Activated T-cell treated with anti-CD3 and anti-CD28 coated beads, Interleukin-2, amount 50 U/mL, for 24 hours (primary cell): ENCODE measurements at places on chromosomes 3 and 15.

DNA sequence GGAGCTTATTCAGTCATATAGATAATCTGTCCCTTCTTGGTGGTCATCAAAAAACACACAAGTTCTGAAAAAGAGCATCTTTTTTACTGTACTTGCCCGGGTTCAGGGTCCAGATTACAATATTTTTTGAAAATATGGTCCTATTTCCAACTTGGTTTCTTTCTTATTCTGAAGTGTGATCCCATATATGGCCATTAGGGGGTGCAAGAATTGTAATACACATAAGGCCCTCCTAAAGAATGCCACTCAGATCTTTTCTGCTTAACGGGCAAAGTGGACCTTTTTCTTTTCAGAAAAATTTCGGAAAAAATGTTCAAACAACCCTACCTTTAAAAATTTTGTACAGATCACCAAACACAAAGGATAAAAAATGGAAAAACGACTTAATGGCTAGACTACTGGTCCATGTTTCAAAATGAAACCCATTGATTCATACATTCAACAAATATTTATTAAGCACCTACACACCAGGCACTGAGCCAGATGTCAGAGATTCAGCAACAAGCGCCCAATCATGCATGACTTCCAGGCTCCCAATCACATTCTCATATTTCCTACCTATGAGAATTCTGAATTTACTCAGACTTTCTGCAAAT is 102.0 kb upstream of the MYRIP start:
- no peak overlapping the region for H3K4me3 ChIP-seq
- no peak overlapping the region for H3K27ac ChIP-seq
- no peak for DNase-seq
- H3K4me1 ChIP-seq, result no peaks in the 10 kb centered on the region

GRCh38 chr15:40854161-40854560 is 10.3 kb downstream of the SPINT1 start:
- H3K27me3 ChIP-seq, result no peaks in the 10 kb centered on the region
- H3K4me1 ChIP-seq, result peaks cover 13% of the 10 kb centered on the region
- H3K4me3 ChIP-seq, result no peak overlapping the region

- H3K27me3 ChIP-seq, result peaks cover 37% of the 10 kb centered on the region
- H3K27ac ChIP-seq, result no peak overlapping the region
- no peak overlapping the region for H3K4me3 ChIP-seq
- no peaks in the 10 kb centered on the region for H3K36me3 ChIP-seq
- peaks cover 21% of the 10 kb centered on the region for H3K4me1 ChIP-seq
- DNase-seq, result no peak
These were observed 1.8 kb downstream of the LMCD1 start for GRCh38 chr3:8503461-8503860.

GRCh38 chr3:149332227-149332765 is 1.1 kb downstream of the TM4SF18 start:
- H3K27me3 ChIP-seq, result peaks cover 12% of the 10 kb centered on the region
- no peak for DNase-seq
- no peak overlapping the region for H3K4me3 ChIP-seq
- no peaks in the 10 kb centered on the region for H3K36me3 ChIP-seq
- no peaks in the 10 kb centered on the region for H3K4me1 ChIP-seq
- no peak overlapping the region for H3K27ac ChIP-seq

DNA sequence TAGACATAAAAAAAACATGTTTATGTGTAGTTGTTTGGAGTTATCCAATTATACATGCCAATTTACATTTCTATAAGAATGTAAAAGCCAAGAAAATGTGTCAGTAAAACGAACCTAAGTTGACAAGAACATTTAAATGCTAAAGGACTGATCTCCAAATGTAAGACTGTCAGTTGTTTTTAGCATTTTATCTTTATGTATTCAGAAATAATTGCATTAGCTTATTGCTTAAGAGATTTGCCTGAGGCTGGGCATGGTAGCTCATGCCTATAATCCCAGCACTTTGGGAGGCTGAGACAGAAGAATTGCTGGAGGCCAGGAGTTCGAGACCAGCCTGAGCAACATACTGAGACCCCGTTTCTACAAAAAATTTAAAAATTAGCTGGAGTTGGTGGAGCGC is 26.9 kb downstream of the PXK start:
- no peak for DNase-seq
- peaks cover 34% of the 10 kb centered on the region for H3K4me1 ChIP-seq
- no peak overlapping the region for H3K27ac ChIP-seq
- no peaks in the 10 kb centered on the region for H3K27me3 ChIP-seq
- peaks cover 9% of the 10 kb centered on the region for H3K36me3 ChIP-seq
- no peak overlapping the region for H3K4me3 ChIP-seq

- no peak overlapping the region for H3K27ac ChIP-seq
- H3K4me3 ChIP-seq, result no peak overlapping the region
- peaks cover 4% of the 10 kb centered on the region for H3K4me1 ChIP-seq
- peaks cover 89% of the 10 kb centered on the region for H3K36me3 ChIP-seq
- H3K27me3 ChIP-seq, result no peaks in the 10 kb centered on the region
- DNase-seq, result no peak
These were observed 62.7 kb downstream of the ASTE1 start for GRCh38 chr3:130963878-130964277.

GRCh38 chr15:56667517-56667916 is 65.8 kb downstream of the ZNF280D start:
- H3K4me1 ChIP-seq, result no peaks in the 10 kb centered on the region
- no peaks in the 10 kb centered on the region for H3K27me3 ChIP-seq
- DNase-seq, result no peak
- H3K27ac ChIP-seq, result no peak overlapping the region
- H3K36me3 ChIP-seq, result peaks cover 69% of the 10 kb centered on the region

GRCh38 chr3:60754617-60755016 is 496.6 kb downstream of the FHIT start:
- no peaks in the 10 kb centered on the region for H3K27me3 ChIP-seq
- H3K4me3 ChIP-seq, result no peak overlapping the region
- H3K27ac ChIP-seq, result no peak overlapping the region

GRCh38 chr3:76900596-76900995 is 139.3 kb upstream of the ROBO2 start:
- no peak overlapping the region for H3K27ac ChIP-seq
- no peak for DNase-seq
- H3K4me3 ChIP-seq, result no peak overlapping the region
- no peaks in the 10 kb centered on the region for H3K27me3 ChIP-seq
- no peaks in the 10 kb centered on the region for H3K36me3 ChIP-seq

DNA sequence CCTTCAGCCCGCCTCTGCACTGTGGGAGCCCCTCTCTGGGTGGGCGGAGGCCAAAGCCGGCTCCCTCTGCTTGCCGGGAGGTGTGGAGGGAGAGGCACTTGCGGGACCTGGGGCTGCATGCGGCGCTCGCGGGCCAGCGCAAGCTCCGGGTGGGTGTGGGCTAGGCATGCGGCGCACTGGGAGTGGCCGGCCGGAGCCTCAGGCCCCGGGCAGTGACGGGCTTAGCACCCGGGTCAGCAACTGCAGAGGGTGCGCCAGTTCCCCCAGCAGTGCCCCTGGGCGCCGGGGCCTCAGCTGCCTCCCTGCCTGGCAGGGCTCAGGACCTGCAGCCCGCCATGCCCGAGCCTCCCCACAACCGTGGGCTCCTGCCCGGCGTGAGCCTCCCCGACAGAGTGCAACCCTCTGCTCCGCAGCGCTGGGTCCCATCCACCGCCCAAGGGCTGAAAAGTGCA is 98.9 kb upstream of the POU1F1 start:
- peaks cover 15% of the 10 kb centered on the region for H3K27me3 ChIP-seq
- H3K4me1 ChIP-seq, result no peaks in the 10 kb centered on the region
- no peak for DNase-seq
- no peaks in the 10 kb centered on the region for H3K36me3 ChIP-seq
- H3K27ac ChIP-seq, result no peak overlapping the region

GRCh38 chr3:88398581-88398980 is 248.8 kb downstream of the C3orf38 start:
- no peaks in the 10 kb centered on the region for H3K36me3 ChIP-seq
- H3K27me3 ChIP-seq, result no peaks in the 10 kb centered on the region

DNA sequence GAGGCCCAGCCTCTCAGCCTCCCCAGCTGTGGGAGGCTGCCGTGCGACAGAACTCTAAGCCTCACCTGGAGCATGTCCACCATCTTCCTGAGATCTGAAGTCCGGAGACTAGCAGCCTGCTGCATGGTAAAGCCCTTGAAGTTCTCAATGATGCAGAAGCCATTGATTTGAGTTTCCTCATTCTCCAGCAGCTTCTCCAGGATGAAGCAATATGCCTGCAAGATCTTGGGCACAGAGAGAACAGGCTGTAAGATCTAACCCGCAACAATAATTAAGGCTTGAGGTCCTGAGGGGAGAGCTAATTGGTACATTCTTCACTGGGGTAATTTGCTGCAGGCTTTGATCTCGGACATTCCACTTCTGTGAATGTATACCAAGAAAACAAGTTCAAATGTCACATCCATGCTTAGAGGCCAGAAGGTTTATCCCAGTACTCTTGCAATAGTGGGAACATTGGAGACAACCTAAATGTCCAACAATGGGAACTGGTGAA is 9.7 kb downstream of the RLBP1 start:
- H3K27ac ChIP-seq, result no peak overlapping the region
- no peaks in the 10 kb centered on the region for H3K27me3 ChIP-seq
- H3K4me1 ChIP-seq, result peaks cover 5% of the 10 kb centered on the region
- no peak overlapping the region for H3K4me3 ChIP-seq
- no peaks in the 10 kb centered on the region for H3K36me3 ChIP-seq
- DNase-seq, result no peak

DNA sequence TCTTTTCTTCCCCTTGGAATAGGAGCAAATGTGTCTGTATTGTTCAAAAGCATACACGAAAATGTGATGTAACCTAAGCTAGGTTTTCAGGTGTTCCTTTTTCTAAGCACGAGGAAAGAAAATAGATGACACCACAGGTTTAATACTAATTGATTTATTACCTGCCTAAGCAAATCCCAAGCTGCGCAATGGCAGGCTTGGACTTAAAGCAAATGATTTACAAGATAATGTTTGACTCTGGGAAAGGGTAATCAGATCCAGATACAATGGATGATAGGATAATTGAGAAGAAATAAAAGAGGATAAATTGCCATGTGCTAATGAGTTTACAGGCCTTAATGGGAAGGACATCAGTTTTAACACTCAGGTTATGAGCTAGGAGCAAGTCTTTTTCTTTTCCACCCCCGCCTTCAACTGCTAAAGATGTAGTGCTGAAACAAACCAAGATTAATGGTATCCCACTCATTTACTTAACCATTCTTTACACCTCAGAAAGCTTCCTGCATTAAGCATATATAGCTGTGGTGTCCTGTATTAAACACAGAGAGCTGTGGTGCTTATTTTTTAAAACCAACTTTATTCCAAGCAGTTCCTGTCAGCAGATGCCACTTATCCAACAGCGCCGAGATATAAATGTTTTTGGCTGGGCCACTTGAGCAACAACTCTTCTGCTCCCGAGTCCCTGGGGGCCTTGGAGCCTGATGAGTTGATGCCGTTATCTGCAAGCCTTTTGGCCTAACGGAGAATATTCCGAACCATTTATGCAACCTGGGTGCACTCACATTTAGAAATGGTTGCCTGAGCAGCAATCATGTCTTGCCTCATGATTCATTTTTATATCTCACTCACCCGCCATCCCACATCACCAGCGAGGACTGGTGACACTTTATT is 205.5 kb downstream of the MECOM start:
- H3K27ac ChIP-seq, result no peak overlapping the region
- H3K4me1 ChIP-seq, result no peaks in the 10 kb centered on the region
- H3K27me3 ChIP-seq, result no peaks in the 10 kb centered on the region
- no peak overlapping the region for H3K4me3 ChIP-seq
- DNase-seq, result no peak
- H3K36me3 ChIP-seq, result no peaks in the 10 kb centered on the region
